Mesothelial cell of epicardium (in vitro differentiated cells): ENCODE measurements at places on chromosomes 7 and 10.

DNA sequence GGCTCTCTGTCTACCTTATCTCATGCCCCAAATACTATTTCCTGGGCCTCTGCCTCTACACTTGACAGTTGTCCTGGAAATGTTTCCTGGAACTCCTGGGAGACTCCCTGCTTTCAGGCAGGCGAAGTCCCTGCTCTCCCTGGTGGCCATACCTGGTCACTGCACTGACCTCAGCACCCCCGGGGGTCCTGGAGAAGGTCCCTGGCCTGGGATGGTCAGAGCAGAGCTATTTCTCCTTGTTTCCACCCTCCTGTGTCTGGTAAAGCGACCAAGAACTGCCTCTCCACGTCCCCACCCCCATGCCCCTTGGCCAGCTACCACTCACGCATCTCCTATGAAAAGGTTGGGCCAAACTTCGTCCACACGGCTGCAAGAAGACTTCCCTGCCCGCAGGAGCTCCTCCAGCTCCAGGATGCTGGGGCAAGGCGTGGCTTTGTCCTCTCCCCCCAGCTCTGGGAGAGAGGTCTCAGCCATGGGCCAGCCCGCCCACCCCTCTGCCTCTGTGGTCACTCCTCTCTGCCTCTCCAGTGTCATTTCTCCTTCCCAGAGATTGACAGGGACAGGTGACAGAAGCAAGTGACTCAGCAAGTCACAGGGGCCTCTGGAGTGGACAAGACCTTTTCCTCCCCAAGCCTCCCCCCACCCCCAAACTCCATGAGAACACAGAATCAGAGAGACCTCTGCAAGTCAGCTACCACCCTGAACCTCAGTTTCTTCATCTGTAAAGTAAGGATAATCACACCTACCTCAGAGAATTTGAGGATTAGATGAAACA is 2.6 kb upstream of the SAMD8 start:
- no peak for DNase-seq

DNA sequence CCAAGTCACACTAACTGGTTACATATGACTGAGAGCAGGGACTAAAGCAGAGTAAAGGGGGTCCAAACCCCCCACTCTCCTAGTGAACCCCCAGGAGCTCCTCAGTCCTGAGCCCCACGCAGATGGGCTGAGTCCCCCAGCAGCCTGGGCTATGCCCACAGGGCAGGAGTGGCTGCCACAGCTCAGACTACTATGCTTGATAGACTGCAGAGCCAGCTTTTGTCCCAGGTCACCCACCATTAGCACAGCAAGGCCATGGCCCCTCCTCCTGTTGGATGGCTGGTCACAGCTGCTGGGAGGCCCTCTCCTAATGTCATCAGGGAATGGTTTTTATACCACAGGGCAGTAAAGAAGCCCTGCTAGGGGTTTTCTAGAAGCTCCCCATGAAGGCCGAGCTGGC is 46.3 kb upstream of the FGFR2 start:
- no peak for DNase-seq

DNA sequence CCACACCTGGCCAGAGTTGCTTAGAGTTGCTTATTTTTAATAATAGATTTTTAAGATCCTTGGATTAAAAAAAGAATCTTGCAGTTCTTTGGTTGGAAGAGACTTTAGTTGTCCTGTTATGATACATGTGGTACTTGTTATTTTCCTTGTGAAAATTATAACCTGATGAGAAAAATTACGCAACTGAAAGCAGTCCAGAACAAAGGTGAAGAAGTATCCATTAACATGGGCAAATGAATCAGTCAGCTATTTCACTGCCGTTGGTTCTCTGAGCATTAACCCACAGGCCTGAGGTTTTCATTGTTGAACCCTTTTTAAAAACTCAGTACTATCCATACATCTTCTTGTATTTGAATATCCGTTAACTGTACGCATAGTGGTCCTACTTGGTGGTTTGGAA is 68.2 kb downstream of the GALNT11 start:
- no peak for DNase-seq

DNA sequence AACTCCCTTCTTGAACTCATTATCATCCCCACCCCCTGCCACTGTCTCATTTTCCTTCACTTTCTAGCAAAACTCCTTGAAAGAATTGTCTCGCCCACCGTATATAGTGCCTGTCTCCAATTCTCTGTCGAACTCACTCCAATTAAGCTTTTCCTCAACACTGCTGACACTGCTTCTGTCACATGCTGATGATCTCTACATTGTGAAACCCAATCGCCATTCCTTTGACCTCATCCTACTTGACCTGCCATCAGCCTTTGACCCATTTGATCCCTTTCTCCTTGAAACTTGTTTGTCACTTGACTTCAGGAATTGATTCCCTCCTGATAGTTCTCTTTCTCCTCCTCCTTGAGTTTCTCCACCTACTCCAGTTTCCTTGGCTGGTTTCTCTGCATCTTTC is 54.8 kb downstream of the CCDC71L start:
- no peak for DNase-seq

DNA sequence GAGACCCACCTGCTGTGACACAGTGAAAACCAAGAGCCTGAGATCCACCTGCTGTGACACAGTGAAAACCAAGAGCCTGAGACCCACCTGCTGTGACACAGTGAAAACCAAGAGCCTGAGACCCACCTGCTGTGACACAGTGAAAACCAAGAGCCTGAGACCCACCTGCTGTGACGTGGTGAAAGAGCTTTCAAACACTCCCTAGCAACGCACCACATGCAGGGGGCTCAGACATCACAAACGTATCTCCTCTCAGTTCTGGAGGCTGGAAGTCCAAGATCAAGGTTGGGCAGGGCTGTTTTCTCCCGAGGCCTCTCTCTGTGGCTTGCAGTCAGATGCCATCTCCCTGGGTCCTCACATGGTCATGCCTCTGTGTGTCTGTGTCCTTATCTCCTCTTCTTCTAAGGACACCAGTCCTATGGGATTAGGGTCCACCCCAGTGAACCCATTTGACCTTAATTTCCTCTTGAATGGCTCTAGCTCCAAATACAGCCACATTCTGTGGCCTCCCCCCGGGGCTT is 43.8 kb downstream of the INSIG1 start:
- no peak for DNase-seq

DNA sequence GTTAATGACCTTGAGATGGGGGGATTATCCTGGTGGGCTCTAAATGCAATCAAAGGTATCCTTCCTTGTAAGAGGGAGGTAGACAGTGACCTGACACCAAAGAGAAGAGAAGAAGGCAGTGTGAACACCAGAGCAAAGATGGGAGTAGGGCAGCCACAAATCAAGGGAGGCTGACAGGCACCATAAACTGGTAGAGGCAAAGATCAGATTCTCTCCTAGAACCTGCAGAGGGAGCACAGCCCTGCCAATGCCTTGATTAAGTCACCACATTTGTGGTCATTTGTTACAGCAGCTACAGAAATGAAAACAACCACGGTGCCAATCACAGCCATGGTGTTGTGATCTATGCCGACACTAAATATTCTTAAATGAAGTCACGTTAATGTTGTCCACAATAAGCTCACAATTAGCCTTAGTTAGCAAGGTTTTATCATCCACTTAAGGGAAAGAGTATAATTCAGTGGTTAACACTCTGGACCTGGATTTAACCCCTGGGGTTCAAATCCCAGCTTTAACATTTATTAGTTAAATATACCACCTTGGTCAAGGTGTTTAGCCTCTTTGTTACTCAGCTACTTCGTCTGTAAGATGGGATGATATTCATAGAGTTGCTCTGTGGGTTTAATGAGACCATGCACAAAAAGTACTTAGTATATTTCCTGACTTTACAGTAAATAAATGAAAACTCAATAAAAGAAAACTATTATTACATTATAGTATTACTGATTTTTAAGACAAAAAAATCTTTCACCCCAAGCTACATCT is 70.8 kb downstream of the SGMS1 start:
- DNase-seq: no peak

GRCh38 chr10:122727426-122727825 is 27.8 kb upstream of the C10orf120 start:
- no peak for DNase-seq

DNA sequence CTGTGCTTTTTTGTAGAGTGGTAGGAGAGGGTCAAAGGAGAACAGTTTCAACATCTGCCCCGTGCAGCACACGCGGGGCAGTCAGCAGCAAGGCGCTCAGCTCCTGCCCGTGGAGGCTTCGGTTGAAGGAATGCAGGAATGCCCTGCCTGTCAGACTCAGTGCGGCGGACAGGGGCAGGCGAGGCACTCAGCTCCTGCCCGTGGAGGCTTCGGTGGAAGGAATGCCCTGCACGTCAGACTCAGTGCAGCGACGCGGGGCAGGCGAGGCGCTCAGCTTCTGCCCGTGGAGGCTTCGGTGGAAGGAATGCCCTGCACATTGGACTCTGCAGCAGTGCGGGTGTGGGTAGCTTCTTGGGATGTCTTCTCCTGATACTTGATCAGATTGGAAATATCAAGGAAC is 37.0 kb downstream of the PPP2R2D start:
- no peak for DNase-seq
